ENCODE measurements at places on chromosomes 6 and 20.

GRCh38 chr6:56040889-56041301 is 165.5 kb upstream of the BMP5 start:
- no peak for DNase-seq

DNA sequence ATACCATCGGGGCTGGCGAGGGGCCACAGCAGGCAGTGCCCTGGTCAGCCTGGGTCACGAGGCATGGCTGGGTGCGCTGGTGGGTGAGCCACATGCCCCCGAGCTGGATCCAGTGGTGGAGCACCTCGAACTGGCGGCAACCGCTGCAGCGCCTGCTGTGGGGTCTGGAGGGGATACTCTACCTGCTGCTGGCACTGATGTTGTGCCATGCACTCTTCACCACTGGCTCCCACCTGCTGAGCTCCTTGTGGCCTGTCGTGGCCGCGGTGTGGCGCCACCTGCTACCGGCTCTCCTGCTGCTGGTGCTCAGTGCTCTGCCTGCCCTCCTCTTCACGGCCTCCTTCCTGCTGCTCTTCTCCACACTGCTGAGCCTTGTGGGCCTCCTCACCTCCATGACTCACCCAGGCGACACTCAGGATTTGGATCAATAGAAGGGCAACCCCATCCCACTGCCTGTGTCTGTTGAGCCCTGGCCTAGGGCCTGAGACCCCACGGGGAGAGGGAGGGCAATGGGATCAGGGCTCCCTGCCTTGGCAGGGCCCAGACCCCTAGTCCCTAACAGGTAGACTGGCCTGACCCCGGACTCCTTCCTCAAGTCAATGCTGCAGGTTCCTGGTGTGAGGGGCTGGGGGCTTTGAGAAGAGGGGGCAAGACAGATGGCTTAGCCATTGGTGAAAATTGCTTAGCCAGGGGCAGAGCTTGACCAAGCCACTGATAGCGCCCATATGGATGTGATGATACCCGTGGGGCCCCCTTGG is 598 bp downstream of the TMEM239 start:
- DNase-seq: no peak

- no peak for DNase-seq
Measured at GRCh38 chr6:105934708-105935107, 151.4 kb upstream of the PRDM1 start.

DNA sequence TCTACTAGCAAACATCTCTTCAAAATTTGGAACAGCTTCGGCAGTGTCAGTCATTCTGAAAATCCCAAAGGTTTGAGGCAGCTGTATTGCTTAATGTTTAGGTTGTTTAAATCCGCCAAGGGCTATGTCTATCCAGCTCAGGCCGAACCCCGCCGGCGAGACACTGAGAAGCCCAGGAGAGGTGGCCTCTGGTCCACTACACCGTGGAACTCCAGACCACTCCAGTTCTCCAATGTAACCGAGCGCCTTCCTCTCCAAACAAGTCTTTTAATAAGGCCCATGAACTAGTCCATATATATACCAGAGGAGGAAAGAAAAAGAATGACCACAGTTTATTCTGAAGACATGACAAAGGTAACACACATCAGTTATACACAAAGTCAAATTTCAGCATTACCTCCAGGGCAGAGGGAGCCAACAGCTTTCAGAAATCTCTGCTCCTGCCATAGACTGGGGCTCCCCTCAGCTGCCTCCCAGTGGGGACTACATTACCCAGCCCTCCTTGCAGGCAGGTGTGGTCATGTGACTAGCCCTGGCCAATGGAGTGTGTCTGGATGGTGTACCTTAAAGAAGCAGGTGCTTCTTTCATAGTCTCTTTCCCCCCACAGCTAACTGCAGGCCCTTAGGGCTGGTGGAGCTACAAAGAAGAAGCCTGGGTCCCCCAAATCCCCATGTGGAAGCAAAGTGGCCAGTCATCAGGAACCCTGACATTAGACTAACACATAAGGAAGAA is at the start of gene RAMACL:
Gene RAMACL (minus strand): TSS at position 255 of the 733 bp plus-strand sequence. CDS start 201 bp downstream, at position 54.
- DNase-seq: no peak

DNA sequence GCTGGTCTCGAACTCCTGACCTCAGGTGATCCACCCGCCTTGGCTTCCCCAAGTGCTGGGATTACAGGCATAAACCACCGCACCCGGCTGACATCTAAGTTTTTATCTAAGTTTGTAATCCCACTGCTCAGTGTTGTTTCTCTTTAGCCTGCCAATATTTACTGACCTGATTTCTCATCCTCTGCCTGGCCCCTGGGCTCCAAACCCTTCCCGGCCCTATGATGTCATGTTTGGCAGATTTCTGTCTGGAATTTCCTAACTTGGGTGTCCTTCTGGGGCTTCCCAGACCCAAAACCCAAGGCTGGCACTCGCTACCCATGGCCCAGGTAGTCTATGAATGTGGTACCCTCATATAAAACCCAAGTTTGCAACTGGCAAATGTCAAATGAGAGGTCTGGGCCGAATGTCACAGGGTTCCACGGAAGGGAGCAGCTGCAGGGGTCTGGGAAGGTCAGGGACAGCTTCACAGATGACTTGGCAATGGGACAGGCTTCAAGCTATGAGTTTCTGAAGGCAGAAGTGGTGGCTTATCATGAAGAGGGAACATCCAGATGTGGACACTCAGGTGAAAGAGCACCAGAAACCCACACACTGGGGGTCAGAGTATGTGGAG is 54.9 kb downstream of the TMEM170B start:
- DNase-seq: no peak

DNA sequence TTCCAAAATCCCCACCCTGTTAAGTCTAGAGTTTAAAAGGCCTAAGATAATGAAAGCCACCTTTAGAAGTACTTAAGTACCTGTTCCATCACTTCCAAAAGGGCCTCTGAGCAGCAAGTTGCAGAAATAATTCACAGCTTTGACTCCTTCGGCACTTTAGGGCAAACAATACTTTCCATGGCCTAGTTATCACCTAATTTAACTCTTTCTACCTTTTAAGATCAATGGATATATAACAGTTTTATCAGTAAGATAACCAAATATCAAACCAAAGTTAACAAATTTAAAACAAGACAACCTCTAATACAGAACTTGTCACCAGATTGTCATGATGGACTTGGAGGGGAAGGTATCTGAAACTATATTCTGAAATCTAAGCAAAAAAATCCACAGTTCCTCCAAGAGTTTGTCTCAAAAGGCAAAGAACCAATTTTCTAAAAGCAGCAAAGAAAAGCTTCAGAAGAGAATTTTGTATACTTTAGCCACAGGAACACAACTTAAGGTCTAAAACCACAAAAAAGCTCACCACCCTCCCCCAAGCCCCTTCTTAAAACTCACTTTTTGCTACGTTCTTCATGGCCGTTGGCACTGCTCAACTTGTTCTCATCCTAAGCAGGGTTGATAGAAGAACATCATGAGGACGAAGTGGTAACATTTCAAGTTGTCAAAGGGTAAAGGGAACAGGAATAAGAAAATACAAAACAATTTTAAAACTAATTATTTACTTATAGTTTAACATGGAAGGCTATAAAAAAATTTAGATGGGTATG is 3.5 kb downstream of the RBM39 start:
- no peak for DNase-seq

- no peak for DNase-seq
Measured at GRCh38 chr6:154169193-154169847, 130.3 kb downstream of the OPRM1 start.

GRCh38 chr6:26199773-26200764 is 112.8 kb downstream of the HFE start:
- no peak for DNase-seq

DNA sequence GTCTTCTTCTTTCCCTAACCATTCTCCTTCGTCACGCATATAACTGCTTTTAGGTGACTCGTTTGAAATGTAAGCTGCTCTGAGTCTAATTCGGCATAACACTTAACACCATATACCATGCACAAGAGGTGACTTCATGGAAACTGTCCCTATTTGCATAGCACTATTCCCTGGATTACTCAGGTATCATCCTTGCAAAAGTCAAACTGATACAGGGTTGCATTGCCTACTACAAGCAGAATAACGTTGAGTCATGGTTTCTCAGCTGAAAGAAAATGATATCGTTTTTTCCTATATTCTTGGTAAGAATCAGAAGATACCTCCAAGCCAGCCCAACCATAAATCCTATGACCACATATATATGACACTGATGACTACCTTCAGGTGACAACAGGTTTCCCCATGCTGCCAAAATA is 227.5 kb downstream of the ATXN1 start:
- DNase-seq: no peak

- DNase-seq: no peak
Measured at GRCh38 chr6:133549371-133549801, 308.2 kb downstream of the EYA4 start.

- no peak for DNase-seq
Measured at GRCh38 chr6:121590438-121590837, 155.0 kb downstream of the GJA1 start.

DNA sequence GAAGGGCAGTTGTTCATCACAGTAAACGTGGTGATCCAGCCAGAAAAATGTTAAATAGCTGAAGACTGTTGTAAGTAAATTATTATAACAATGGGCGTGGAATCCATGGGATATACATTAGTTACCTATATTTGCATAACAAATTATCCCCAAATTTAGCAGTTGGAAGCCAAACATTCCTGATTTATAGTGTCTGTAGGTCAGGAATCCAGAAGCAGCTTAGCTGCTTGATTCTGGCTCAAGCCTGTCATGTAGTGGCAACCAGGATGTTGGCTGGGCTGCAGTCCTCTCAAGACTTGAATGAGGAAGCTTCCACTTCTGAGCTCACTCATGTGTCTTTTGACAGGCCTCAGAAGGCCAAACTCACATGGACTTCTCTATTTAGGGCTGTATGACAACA is 6.9 kb upstream of the ADGRB3 start:
- no peak for DNase-seq

DNA sequence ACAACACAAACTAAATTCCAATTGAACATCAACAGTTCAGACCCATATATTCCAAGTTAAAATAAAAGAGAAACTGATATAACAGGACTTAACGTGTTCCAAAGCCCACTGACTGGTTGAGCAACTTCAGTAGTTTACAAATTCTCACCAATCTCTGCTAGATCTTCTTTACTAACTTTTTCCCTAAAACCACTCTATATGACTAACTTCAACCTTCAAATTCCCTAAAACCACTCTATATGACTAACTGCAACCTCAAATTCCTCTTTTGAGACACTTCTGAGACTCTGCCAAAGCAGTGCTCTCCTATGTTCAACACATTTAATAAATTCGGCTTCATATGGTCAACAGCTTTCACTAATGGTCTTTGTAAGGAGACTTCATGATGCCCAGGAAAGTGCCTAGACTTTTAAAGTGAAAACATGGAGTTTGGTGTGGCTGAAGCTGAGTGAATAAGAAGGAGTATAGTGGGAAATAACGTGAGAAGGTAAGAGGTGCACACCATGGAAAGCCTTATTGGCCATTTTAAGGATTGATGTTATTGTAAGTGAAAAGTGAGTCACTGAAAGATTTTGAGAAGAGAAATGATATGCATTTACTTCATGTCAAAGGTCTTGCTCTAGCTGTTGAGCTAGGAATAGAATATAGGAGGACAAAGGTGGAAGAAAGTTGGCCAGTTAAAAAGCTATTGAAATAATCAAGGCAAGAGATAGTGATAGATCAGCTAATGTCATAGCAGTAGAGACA is 134.0 kb upstream of the HCRTR2 start:
- no peak for DNase-seq

DNA sequence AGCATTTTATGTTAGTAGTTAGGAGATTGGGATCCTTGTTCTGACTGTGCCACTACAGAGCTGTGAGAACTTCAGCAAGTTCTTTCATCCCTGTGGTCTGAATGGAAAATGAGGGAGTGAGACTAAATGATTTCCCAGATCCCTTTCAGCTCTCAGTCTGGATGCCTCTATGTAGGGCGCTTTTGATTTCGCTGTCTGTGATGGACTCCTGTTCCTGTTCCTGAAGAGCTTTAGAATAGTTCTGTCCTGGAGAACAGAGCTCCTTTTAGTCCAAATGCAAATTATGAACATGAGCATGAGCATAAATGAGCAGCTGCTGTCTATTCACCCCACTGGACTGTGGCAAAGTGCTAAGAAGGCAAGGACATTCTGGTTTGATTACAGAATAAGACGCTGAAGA is 61.4 kb upstream of the NT5E start:
- DNase-seq: no peak

- no peak for DNase-seq
Measured at GRCh38 chr6:154590756-154591155, 80.3 kb upstream of the CNKSR3 start.

DNA sequence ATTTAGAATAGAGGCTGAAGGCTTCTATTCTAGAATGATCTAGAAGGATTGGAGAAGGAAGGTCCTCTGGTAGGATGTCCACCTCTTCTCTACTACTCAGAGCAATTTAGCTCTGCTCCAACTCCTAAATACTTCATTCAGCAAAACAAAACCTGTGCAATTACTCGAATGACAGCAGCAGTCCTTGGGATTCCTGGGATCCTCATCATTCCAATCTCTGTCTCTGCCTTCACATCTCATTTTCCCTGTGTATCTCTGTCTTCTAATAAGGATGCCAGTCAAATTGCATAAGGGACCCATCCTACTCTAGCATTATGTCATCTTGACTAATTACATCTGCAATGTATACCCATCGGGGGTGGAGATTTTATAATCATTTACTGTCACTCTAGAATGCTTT is 5.5 kb upstream of the AIG1 start:
- no peak for DNase-seq

GRCh38 chr6:110731196-110731595 is 84.1 kb downstream of the CDK19 start:
- no peak for DNase-seq

- no peak for DNase-seq
Measured at GRCh38 chr6:106858653-106859092, 115.9 kb downstream of the CD24 start.

DNA sequence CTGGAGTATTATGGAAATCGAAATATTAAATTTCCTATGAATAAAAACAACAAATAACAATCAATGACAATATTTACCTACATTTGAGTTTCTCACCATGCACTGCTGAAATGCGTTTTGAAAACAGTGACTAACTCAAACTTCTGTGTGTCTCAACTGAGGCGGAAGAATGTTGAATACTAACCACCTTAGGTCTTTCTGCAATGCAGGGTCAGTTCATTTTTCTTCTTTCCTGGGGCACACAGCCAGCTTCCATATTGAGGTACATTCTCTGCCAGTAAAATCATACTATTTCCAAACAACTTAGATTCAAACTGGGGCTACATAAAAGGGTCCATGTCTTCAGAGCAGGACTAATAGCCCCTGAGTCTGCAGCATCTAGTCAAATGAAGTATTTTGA is 310.1 kb downstream of the UTRN start:
- DNase-seq: no peak
